ENCODE measurements at places on chromosomes 3 and 15. TPM values are rescaled to one million over a fixed set of nuclear protein-coding genes. Genes with fewer than 3 reads are reported as not detected.

MORC1 gene
- not detected for total RNA-seq

SYNM gene
- 36.4 TPM for total RNA-seq

TMC3 gene
- total RNA-seq: not detected

RBP2 gene
- 5.3 TPM for total RNA-seq

NAALADL2 gene
- 12.5 TPM for total RNA-seq

KBTBD13 gene
- total RNA-seq: not detected

C3orf52 gene
- total RNA-seq: 3.6 TPM

PLCL2 gene
- total RNA-seq: 12.2 TPM

IFT57 gene
- total RNA-seq: 26.9 TPM

LRRC15 gene
- total RNA-seq: 0.35 TPM

GPR27 gene
- 1.5 TPM for total RNA-seq
